Stimulated activated CD8-positive, alpha-beta memory T cell treated with anti-CD3 and anti-CD28 coated beads, Interleukin-2, amount 100 ng/mL, for 1 hour (primary cell): ENCODE measurements at places on chromosomes 6 and 20.

DNA sequence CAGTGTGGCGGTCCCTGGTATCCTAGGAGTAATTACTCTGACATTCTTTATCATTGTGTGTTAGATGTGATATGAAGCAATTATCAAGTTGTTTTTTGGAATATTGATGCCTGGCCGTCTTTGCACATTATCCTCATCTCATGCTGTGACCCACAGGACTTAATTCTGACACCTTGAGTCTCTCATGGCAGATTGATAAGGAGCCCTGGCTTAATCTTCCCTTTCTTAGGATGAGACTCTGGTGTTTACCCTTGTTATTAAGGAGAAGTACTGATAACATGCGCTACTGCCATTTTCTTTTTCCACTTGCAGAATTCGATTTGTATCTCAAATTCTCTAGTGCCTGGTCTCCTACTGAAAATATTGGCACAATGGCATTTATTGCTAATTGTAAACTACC, 980.2 kb downstream of the KIF16B start:
- no peak for DNase-seq

- no peak for DNase-seq
Measured at GRCh38 chr20:61300709-61301108, 48.6 kb downstream of the CDH4 start.

DNA sequence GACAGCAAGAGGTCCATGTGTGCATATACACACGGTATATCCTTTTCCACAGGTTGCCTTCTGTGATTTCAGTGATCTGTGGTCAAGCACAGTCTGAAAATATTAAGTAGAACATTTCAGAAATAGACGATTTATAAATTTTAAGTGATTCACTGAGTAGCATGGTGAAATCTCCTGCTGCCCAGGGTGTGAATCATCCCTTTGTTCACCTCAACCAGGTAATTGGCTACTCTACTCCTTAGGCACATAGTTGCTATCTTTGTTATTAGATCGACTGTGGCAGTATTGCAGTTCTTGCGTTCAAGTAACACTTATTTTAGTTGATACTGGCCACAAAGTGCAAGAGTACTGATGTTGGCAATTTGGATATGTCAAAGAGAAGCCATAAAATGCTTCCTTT, 1421.7 kb downstream of the GRIK2 start:
- no peak for DNase-seq

DNA sequence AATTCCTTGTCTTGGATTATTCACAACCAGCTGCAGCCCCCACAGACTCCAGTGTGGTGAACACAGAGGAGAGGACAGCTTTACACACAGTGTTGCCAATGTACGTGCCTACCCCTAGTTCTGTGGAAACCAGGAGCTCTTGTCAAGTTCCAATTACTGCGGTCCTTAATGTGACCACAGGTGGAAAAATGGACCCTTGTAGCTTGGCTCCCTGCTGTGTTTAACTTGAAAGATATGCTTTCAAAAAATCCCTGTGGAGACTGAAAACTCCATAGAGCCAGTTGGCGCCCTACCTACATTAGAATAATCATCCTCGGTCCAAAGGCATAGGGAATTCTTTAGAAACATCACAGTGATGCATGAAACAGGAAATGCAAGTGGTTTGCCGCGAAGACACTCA, 118.3 kb upstream of the SLC22A23 start:
- no peak for DNase-seq

- DNase-seq, result no peak
Measured at GRCh38 chr20:45114465-45115385, at the start of gene WFDC5. WFDC5 (minus strand) TSS chr20:45115174; CDS start chr20:45115083, 91 bp downstream.

- DNase-seq, result no peak
Measured at GRCh38 chr6:141539617-141540016, 593.1 kb upstream of the GJE1 start.

DNA sequence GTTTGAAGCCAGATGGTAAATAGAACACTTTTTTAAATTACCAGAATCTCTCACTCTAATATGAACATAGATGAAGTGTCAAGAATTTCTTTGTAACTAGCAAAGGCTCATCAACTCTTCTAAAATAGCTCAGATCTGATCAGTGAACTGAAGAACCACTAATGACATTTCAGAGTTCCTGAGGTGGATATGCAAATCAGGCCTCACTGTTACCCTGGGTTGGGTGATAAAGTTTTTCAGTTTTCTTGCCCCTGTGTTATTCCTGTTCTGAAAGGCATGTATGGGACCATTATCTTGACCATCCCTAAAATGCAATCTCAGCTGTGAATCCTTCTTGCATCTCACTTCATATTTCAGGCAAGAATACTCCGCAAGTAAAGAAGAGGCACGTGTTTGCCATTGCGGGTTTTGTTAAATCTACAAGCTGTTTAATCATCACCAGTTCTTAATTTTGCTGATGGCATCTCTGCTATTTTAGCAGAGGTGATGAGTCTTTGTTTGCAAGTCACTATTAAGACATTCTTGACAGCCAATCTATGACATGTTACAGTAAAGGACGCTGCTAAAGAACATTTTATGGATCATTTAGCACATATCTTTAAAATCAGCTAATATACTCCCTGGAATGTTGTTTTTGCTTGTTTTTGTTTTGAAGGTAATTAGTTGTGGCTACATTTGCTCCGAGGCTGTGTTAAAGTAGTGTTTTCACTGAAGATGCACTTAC, 47.9 kb downstream of the KHDC1L start:
- no peak for DNase-seq

DNA sequence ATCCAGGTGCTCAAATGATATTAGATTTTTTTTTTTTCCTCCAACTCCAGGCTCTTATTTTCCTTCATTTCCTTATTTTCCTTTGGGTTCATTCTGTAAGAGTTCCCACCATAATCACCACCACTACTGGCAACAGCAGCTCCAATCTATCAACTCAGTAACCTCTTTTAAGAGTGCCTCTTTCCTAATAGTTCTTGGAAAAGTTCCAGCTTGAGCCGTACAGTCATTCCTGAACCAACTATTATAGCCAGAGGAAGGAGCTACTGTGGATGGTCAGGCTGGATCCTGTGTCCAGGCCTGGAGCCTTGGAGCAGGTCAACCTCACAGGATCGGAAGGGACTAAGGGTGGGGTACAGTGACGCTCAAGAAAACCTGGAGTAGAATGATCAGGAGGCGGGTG, 4.2 kb upstream of the ANGPT4 start:
- no peak for DNase-seq

DNA sequence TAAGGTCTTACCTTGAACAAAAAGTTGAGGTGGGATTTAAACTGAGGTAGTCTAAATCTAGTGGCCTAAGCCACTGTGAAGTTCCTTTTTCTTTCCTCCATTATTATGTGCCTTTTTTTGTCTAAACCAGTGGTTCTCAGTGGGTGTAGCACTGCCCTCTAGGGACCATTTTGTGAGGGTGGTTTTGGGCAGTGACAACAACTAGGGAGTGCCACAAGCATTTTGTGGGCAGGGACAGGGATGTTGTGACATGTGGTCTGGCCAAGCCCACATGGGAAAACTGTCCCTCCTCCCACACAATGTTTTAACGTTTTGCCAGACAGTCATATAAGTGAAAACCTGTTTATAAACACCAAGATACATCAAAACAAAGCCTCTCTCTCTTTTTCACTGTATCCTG, 899.4 kb upstream of the FLRT3 start:
- no peak for DNase-seq

- DNase-seq, result no peak
Measured at GRCh38 chr6:32081168-32081990, 27.8 kb downstream of the TNXB start.
